ENCODE measurements at places on chromosomes 11 and 22.

DNA sequence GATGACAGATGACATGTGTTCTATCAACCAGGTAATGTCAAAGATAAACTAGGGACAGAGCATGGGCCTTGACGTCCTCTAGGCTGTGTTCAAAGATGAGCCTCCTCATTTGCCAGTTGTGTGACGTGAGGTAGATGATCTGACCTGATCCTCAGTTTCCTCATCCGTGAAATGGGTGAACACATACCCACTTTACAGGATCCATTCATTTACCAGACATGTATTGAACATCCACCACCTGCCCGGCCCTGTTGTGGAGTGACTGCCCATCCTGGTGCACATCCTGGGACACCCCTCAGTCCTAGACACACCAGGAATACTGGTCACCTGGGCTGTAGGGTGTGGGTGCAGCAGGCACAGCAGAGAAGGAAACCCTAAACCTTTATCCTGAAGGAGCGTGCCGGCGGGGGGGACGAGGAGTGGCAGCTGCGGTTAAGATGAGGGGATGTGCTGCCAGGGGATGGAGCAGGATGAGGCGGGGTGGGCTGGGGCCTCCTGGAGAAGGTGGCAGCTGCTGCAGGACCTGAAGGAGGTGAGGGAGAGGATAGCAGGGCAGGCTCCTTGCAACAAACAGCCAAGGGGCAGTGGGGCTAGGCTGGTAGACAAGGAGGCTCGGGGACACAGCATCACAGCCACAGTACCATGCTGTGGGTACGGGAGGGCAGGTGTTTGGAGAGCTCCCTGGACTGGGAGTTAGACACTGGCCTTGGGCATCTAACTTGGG is 8.4 kb downstream of the CLDN5 start:
- no peak for DNase-seq

GRCh38 chr11:34495724-34496377 is 17.7 kb downstream of the ELF5 start:
- DNase-seq, result no peak

DNA sequence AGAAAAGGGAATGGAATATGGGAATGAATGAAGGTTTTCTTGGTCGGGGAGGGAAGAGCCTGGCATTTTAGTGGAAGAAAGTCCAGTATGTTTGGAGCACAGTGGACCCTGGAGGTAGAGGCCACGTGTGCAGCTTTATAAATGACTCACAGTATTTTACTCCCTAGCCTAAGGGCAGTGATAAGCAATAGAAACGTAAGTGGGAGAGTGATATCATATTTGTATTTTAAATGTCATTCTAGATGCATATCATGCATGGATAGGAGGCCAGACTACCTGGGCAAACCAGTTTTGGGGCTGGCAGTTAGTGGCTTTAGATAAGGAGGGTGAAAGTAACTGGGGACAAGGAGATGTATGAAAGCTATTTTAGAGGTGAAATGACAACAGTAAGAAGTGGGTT is 174.1 kb downstream of the ARHGAP42 start:
- no peak for DNase-seq

GRCh38 chr11:13118194-13118593 is 109.1 kb downstream of the RASSF10 start:
- DNase-seq, result no peak

DNA sequence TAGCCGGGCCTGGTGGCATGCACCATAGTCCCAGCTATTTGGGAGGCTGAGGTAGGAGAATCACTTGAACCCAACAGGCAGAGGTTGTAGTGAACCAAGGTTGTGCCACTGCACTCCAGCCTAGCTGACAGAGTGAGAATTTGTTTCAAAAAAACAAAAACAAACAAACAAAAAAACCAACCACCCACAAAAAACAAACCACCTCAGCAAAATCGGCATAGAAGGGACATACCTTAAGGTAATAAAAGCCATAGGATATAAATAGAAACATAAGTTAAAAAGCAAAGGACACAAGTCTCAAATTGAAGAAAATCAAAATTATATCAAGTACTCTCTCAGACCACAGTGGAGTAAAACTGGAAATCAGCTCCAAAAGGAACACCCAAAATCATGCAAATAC is 33.2 kb downstream of the PIWIL3 start:
- no peak for DNase-seq

- no peak for DNase-seq
Measured at GRCh38 chr11:2924381-2924780, 4.8 kb downstream of the PHLDA2 start.

- DNase-seq, result no peak
Measured at GRCh38 chr22:50706481-50707125, 31.4 kb upstream of the ACR start.

DNA sequence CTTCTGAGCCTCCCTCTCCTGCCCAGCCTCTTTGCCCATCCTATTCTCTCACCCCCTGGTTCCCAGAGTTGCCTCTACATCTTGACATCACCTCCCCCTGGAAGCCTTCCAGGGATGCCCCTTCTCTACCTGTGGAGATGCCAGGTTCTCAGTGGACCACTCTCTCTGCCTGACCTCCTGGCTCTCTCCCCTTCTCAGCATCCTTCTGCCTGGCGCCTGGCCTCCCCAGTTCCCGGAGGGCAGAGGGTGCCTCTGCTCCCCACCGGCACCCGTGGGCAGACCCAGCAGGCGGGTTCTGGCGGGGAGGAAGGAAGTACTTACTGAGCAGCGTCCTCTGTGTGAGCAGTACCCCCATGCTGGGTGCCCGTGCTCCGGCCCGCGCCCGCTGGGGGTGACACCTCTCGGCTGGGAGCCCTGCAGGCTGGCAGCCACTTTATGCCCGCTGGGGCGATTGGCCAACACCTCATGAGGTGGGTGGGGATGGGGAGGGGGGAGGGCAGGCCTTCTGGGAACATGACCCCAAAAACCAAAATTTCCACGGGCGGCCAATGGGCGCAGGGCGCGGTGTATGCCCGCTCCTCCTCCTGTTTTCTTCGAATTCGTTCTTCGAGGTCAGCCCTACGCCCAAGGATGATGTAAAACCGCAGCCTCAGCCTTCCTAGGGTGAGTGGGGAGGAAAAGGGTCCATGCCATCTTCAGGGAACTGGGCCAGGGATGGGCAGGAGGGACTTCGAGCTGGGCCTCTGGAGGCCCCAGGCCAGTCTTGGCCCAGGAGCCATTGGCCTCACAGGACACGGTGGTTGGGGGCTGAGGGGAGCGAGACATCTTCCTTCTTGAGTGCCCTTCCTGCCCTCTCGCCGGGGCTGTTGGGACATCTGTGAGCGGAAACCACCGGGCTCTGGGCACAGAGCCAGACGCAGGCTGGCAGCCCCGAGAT is at the start of gene OSM:
Gene OSM, minus strand, starts transcription at position 407 of the 937 bp plus-strand sequence. Its CDS starts 52 bp downstream, at position 355.
- DNase-seq, result no peak

- no peak for DNase-seq
Measured at GRCh38 chr11:109729761-109730160, 307.8 kb downstream of the C11orf87 start.

GRCh38 chr11:64710418-64711137 is 12.4 kb downstream of the NRXN2 start:
- no peak for DNase-seq

GRCh38 chr22:30196141-30196879 is 50.2 kb downstream of the LIF start:
- peak; percentile 55 for DNase-seq

DNA sequence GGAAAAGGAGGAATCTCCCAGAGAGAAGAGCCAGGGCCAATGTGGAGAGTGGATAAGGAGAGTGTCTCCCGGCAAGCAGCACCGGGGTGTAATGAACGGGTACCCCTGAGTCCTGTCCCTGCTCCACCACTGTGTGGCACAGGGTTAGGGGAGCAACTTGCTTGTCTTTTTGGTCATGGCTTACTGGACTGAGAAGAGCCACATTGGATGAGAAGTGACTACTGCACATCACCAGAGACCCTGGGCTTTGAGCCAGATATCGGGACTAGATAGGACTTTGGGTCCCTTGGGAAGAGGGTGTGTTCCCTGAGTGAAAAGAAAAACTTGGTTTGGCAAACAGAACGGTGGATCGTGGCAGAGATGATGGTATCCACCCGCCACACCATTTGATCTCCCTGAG is 24.6 kb downstream of the SDHAF2 start:
- no peak for DNase-seq

DNA sequence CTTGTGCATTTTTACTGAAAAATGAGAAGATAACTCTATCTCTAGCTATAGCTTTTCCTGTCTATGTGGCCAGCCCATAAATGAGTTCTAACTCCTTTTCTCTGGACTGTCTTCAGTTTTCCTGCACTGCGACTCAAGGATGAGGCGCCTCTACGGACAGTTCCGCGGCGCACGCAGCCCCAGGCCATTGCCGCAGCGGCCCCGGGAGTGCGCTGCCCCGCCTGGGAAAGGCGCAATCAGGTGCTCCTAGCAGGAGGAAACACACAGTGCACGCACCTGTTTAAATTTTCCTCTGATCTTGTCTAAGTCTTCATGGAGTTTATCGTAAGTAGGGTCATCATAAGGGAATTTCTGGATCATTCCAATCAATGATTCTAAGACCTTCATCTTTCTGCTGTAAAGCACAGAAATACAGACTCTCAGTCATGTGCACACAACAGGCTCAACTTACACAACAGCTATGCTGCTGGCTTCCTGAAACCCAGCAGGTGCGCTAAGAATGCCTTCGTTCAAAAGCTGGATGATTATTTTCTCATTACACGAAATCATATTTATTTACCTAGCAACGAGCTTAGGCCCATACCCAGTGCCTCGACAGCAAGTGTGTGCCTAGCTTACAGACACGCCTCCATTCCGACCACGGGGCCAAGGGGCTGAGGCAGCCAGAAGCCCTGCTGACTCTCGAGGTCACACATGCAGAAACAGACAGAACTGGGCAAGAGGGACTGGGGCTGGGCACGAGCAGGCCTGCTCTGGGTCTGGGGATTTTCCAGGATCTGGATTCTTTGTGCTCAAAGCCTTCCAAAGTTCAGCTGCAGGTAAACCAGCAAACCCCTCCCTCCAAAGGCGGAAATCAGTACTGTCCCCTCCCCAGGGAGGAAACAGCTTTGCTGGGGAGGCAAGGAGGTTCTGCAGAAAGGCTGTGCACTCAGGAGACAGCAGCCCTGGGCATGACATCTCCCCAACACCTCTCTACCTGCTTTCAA is 7.2 kb downstream of the LTO1 start:
- DNase-seq, result no peak

DNA sequence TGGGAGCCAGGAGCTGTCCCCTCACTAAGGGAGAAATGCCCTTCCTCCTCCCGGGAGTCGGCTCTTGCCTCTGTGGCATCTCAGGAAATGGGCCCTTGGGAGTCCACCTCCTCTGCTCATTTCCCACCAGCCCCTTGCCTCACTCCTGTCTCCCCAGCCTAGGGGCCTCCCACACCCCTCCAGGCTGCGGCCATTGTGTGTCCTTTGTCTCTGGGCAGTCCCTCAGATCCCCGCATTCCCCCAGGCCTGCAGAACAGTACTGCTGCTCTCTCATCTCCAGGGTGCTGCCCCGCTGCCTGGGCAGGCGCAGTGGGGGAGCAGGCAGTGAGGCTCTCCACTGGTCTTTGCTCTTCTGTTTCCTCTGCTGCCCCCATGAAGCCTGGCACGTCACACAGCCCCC is 25.0 kb downstream of the ADA2 start:
- DNase-seq, result no peak

DNA sequence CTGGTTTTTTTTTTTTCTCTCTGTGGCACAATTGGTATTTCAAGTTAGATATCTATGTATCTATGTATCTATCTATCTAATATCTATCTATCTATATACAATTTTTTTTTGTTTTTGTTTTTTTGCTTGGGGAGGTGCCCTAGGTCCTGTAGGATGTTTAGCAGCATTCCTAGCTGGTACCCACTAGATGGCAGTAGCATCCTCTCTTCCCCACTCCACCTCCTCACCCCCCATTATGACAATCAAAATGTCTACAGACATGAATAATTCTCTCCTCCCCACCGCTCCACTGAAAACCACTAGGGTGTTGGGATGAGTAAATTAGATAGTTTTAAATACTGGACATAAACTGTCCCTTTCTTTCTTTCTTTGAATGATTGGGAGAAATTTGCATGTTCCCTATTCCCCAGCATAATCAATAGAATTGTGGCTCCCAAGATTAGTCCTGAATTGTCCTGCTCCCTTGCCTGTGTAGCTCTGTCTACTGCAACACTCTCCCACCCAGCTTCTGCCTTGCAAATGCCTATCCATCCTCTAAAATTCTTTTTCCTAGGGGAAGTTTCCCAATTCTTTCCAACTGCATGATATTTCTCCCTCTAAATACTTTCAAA is 1152.4 kb downstream of the LRRC4C start:
- peak; percentile 18 for DNase-seq

DNA sequence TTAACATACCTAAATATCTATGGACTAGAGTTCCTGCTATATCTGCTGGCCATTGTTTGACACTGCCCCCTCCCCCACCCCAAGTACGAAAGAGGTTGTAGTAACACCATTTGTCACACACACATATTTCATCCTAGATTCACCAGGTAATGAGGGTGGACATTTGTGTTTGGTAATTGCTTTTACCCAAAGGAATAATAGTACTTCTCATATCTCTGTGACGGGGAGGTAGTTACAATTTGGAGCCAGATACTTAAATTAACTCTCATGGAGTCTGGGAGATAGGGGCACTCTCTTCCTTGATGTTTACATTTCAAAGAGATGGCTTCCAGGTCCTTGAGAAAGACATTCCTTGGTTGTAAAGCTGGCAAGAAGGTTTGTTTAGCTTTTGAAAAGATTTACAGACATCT is 38.7 kb downstream of the REXO2 start:
- DNase-seq, result no peak

DNA sequence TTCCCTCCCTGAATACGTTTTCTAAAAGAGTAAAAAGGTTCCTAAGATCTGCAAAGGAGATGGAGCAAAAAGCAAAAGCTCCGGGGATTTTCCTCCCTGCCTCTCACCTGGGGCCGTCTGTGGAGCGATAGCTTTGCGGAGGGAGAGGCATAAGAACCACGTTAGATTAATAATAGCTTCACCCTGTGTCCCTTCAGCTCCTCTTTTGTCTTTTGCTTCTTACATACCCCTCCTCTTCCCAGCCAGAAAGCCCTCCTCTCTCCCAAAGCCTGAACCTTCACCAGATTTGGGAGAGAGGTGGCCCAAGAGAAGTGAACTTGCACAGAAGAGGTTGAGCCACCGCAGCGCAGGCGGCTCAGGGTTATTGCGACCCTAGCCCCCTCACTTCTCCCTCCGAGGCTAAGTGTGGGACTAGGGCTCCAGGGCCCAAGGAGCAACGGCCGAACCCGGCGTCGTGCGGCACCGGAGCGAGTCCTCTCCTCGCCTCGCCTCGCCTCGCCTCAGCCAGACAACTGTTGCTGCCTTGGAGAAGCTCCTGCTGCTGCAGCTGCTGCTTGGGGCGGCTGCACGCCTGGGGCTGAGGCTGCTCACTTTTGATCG is 97.6 kb upstream of the HSD17B12 start:
- no peak for DNase-seq

DNA sequence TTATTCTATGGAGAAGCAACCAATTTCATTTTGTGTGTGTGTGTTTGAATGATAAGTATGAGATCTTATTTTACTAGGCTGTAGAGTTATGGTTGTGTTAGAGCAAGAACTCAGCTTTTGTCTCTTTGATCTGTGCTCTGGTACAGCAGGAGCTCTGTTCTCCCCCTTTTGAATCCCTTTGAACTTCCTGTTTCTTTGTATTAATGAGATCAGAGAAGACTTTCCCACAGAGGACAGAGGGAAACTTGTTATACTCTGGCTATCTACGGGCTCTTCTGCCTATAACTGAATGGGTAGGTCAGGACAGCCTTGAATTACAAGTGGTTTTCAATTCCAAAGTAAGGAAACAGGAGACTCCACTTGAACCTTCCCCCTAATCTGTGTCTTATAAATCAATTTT is 1015.0 kb upstream of the RAG2 start:
- no peak for DNase-seq

GRCh38 chr11:9438611-9439010 is 22.2 kb upstream of the ZNF143 start:
- DNase-seq, result no peak

GRCh38 chr11:117483372-117483771 is 155.7 kb downstream of the CEP164 start:
- no peak for DNase-seq

All from iPS DF 6.9 (cell line).